ENCODE measurements at places on chromosomes 2 and 18.
A peak's percentile ranks its signal among the peaks of the same experiment; 100 is the strongest.

DNA sequence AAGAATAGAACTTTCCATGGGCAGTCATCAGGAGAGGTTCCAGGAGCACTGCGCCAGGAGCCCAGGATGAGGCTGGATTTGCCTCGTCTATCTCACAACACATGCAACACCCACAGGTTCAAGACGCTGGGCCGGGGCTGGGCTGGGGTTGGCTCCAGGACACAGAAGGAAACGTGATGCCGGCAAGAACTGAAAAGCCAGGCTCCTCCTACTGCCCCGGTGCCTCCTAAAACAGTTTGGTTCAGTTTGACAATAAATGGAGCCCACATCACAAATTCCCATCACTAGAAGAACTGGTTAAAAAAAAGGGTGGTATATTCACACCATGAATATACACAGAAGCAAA is 75.9 kb downstream of the INHBB start:
- DNase-seq: no peak

- no peak for DNase-seq
Observed at GRCh38 chr2:156023229-156023869, 309.2 kb downstream of the NR4A2 start.

DNA sequence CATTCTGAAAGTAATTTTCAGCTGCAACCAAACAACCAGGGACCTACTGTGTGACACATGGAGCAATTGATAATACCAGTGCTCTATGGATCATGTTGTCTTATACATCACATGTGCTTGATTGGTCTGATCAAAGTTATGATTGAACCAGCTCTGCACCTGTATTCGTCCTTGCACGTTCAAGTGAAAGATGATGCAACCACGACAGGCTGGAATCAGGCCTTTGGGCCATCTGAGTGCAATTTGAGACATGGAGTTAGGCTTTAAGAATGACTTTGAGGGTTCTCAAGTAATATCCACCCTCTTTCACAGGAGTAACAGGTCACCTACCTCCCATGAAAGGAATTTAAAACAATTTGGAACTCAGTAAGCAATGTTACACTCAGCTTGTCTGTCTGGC is 165.2 kb downstream of the SLC8A1 start:
- no peak for DNase-seq

DNA sequence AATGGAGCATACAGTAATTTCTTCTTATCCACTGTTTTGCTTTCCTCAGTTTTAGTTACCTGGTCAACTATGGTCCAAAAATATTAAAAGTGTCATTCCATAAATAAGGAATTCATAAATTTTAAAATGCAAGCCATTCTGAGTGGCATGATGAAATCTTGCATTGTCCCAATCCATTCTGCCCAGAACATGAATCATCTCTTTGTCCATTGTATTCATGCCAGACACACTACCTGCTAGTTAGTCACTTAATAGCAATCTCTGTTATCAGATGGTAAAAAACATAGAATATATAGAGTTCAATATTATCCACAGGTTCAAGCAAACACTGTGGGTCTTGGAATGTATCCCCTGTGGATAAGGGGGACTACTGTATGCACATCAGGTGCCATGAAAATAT is 872.2 kb upstream of the NXPH2 start:
- DNase-seq: no peak

GRCh38 chr2:15242936-15243461 is 318.1 kb downstream of the NBAS start:
- DNase-seq: no peak

GRCh38 chr18:7735196-7735595 is 168.1 kb downstream of the PTPRM start:
- no peak for DNase-seq

GRCh38 chr2:138818556-138818955 is 38.4 kb upstream of the NXPH2 start:
- peak; percentile 7 for DNase-seq

DNA sequence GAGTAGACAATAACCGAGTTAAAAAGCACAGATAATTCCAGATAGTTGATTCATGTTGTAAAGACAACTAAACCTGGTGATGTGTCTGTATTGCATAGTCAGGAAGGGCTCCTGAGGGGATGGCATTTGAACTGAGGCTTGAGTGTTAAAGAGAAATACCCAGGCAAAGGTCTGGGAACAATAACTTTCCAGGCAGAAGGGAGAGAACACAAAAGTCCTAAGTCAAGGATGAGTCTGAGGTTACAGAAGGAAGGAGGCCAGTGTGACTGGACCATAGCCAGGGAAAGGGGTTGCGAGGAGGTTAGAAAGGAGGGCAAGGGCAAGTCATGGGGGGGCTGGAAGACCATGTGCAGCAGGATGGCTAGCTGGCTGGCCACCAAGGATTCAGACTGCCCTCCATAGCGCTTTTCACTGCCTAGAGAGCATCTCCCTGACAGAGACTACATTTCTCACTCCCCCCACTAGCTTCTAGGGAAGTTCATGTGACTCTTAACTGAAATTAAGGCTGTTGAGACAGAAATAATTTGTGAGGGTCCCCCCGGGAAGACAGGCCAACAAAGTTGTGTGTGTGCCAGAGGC is 135.5 kb upstream of the CREB1 start:
- no peak for DNase-seq
